ENCODE measurements at places on chromosomes 1 and 21.

- no peak for DNase-seq
Observed at GRCh38 chr1:63960326-63960725, 186.5 kb downstream of the ROR1 start.

- DNase-seq = no peak
Observed at GRCh38 chr1:58986996-58987767, 203.3 kb upstream of the JUN start.

DNA sequence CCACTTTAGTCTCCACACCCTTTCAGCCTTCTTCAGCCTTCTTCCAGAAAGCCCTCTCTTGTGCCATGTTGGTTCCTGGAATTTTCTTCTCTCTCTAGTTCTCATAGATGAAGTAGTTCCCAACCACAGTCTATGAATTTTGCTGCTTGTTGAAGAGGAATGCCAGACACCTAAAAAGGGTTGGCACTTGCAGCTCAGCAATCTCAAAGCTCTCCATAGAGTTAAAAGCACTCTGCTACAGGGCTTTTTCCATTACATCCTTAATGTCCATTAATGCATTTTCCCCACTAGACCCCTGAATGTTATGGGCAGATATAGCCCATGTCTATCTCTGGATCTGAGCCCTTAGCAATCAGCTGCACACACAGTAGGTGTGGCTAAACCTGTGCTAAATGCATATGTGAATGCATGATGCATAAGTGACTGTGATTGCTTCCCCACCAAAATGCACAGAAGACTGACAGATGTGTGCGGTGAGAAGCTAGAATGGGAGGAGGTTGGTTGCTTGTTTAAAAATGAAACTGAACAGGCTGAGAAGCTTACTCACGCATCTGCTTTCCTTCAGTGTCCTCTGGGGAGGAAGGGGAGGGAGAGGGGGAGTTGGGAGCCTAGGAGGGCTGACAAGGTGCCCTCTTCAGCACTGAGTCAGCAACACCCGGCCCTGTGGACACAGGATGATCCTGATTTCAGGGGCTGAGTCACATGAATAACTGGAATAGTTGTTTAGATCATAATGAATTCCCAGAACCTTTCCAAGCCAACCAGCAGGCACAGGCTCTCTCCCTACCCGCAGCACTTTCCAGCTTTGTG is 146.1 kb upstream of the FGGY start:
- DNase-seq = peak; percentile 54

DNA sequence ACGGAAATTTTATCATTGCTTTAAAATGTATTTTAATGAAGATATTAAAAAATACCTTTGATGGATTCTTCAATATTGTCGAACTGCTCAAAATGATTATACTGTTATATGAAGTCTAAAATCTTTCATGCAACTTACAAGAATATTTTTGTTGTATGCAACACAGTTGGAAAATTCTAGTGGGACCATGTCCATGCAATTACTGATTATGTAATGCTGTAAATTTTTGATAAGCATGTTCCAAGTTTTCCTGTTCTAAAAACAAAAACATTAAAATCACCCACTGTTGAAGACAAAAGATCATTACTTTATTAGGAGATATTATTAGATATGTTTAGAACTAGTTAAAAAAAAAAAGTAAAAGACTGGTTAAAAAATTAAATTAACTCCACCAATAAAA is 132.8 kb downstream of the NFIA start:
- DNase-seq = no peak

DNA sequence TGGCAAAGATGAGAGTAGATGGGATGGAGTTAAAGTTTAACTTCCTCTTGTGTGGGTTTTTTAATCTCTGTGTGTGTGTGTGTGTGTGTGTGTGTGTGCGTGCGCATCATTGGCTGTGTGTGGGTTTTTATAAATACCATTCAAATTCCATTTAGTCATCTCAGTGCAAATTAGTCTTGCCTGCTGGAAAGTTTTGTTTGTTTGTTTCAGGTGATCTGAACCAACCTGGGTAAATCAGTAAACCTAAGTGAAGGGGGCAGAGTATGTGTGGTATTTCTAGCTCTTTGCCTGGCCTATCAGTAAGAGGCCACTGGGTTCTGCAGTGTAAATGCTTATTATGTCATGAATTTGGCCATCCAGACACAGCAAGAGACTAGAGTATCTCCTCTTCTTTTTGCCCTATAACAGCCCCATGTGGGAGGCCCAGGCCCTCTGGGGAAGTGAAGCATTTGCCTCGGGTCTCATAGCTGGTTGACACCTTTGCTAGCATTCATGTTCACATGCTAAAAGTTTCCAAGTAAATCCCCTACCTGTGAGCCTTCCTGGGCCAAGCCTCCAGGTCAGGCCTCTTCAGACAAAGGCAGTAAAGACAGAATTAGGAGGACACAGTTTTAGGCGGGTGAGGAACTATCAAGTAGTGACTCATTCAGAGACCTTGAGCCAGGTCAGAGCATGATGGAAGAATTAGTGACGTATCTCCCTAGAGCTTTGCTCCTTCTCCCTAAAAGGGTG is 14.7 kb downstream of the INTS3 start:
- no peak for DNase-seq

DNA sequence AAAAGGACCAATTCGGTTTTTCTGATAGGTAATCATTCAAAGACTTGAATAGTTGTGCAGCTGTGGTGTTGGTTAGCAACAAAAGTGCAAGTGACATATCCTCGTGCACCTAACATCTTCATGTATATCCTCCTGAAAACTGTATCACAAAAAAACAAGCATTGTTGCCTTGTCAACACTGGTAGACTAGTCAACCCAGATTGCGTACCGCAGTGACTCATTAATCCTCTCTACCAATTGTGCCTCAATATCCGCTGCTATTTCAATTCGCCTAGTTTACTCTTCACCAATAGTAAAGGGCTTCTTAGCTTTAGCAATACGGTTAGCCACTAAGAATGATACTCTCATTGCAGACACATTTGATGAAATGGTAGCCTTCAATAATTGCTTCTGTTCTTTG is 3.5 kb downstream of the HHAT start:
- no peak for DNase-seq

DNA sequence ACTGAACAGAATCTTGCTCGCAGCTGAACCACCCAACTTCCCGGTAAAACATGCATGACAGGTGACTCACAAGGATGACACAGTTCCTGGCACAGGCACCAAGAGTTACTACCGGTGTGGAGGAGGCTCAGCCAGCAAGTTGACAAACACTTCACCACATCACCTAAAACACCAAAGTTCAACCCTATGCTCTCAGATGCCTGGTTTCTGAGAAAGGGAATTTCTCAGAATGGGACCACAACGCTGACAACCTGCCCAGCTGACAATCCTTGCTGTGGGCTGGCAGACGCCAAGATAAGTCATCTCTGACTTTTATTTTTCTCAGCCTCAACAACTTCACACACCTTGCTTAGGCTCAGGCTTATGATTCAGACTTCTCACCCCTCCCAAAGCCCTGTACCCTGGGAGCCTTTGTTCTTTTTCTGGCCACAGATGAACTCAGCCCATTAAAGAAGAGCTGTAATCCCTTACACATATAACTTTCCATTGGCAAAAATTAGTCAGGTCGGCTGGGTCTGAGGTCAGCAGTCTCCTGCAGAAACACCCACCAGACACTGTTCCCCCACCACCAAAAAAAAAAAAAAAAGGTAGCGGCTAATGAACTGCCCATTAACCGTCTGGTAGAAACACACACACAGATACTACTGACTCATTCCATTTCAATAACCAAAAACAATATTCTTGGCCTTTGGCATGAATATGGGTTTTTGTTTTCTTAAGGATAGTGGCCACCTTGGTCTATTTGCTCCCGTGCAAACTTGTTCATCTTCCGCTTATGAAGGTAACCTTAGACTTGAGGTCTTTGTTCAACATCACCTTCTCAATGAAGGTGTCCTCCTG is 10.8 kb upstream of the TIAM1 start:
- no peak for DNase-seq

DNA sequence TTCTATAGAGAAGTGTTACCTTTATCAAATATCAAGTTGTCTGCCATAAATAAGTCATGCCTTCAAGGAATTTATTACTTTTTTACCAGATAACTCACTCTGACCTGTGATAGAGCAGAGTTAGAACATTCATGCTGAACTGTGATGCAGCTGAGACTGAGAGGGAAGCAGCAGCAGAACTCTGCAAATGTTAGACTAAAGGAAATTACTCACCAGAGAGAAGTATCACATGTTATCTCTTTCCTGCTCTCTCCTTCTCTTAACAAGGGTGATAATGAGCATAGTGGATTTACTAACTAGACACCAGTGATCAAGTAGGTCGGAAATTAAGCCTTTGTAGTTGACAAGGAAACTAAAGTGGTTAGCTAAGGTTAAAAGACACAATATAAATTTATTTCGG is 181.6 kb downstream of the RASAL2 start:
- DNase-seq = no peak

DNA sequence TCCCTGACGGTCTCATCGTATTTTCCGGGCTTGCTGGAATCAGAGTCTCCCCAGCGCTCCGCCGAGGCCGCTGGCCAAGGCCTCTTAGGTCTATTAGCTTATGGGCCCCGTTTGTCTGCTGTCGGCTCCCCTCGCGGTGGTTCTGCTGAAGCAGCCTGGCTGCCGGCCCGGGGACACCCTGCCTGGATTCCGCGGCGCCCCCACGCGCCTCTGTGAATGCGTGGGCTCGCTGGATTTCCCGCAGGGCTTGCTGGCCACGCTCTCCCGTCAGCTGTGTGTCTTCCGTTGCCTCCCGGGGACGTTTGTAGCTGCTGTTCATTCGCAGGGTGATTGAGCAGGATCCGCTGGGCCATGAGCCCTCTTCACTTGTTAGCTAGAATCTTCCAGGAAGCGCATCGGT is 8.4 kb downstream of the LRRC3 start:
- no peak for DNase-seq

DNA sequence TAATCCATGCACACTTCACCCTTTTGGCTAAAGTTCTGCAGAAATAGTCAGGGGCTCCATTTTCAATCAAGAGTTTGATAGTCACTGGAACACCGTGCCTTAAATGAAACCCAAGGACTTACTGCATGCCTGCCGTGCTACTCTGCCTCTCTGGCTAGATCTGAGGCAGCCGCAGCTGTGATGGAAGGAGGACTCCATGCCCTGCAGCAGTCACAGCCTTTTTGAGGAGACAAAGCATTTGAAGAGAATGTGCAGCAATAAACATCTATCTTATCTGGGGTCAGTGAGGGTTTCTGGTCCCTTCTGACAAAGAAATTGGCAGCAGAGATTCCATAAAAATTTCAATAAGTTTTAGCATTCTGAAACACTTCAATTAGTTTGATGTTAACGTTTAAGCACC is 78.0 kb downstream of the BCAR3 start:
- no peak for DNase-seq

DNA sequence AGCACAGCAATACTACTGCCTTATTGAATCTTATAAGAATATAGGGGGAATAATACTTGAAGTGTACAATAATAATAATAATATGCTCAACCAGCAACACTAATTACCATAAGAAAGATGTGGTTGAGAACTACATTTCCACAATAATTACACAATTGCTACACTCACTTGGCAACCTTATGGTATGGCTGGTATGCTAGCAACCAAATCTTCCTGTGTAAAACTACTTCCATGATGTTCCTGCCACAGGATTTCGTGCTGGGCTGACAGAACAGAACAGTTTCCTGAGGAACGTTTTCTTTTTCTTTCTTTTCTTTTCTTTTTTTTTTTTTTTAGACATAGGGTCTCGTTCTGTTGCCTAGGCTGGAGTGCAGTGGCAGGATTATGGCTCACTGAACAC is 50.6 kb downstream of the KIF26B start:
- DNase-seq = no peak

DNA sequence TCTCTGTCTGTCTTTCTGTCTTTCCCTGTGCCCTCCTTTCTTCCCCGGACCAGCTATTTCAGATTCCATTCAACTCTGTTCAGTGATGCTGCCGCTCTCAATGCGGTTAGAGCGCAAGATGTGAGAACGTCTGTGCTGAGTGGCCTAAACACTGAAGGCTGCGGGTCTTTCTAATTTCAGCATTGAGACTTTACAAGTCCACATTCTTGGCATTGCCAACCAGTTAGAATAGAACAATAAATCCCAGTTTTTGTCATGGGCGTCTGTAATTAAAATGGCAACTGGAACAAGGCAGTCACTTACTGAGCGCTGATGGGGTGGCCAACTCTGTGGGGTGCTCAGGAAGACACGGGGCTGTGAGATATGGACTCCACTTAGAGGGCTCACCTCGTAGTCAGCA is 112.8 kb downstream of the DHRS3 start:
- no peak for DNase-seq

- no peak for DNase-seq
Observed at GRCh38 chr1:35367914-35368313, 99.4 kb downstream of the ZMYM4 start.

DNA sequence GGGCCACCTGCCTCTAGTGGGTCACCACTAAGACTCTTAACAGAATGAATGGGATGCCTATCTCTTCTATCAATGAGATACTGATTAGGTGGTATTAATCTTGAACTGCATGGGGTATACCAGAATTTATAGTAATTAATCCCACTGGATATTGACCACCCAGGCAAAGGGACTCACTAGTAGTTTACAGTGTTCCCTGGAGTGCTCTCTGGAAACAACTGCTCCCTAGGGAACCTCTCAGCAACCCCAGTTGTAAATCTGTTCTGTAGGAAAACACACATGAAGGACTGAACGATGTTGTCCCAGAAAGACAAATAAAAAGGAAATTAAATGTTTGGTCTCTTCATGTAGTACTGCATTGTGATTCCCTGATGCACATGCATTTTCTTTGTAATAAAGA is 430.5 kb downstream of the HLX start:
- no peak for DNase-seq

Data from left hindlimb (tissue), 1 donor.